HS-27A (cell line): ENCODE measurements at places on chromosomes 2 and 18.

GRCh38 chr18:63099091-63099840 is 220.3 kb downstream of the BCL2 start:
- DNase-seq, result no peak

DNA sequence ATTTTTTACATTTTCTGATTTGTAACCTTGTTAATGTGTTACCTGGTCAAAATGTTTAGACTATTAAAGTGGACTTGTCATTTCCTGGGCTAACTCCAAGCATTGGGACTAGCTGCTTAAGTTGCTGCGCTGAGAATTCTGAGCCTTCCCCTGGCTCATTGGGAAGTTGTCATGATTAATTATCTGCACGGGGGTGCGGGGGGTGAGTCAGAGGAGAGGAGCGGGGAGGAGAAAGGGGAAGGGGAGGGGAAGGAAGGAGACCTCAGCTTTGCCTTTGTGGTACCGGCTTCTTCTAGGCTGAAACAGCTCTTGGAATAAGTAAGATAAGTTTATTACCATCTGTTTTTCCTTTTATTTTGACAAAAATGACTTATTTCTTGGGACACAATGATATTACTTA is 52.9 kb upstream of the APCDD1 start:
- no peak for DNase-seq

DNA sequence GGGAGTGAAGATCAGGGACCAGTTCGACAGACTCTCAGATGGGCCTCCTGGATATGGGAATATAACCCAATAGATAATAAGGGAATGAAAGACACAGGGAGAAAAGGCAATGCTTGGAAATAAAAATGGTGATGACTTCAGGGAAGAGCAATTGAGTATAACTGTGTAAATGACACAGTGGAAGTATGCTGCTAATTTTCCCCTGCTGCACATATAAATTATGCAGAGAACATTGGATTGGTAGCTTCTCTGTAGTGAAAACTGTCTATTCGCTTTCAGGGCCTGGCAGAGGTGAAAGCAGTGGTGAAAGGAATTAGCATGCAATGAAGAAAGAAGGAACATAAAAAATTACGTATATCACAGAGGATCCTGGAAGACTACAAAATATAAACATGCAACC is 398.2 kb upstream of the CDH2 start:
- DNase-seq, result no peak

- DNase-seq, result no peak
Observed at GRCh38 chr2:197028633-197029032, 102.1 kb upstream of the PGAP1 start.

DNA sequence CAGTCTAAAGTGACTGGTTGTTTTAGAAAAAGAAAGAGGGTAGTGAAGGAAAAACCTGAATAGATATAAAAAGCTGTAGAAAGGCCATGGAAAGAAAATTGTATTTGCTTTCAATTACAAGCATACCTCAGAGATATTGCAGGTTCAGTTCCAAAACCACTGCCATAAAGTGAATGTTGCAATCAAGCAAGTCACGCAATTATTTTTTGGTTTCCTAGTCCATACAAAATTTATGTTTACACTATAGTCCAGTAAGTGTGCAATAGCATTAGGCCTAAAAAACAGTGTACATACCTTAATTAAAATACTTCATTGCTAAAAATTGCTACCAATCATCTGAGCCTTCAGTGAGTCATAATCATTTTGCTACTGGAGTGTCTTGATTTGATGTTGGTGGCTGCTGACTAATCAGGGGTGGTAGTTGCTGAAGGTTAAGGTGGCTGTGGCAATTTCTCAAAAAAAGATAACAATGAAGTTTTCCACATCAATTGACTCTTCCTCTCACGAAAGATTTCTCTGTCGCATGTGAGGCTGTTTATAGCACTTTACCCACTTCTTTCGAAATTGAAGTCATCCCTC is 2003.8 kb upstream of the PIK3C3 start:
- DNase-seq, result no peak

DNA sequence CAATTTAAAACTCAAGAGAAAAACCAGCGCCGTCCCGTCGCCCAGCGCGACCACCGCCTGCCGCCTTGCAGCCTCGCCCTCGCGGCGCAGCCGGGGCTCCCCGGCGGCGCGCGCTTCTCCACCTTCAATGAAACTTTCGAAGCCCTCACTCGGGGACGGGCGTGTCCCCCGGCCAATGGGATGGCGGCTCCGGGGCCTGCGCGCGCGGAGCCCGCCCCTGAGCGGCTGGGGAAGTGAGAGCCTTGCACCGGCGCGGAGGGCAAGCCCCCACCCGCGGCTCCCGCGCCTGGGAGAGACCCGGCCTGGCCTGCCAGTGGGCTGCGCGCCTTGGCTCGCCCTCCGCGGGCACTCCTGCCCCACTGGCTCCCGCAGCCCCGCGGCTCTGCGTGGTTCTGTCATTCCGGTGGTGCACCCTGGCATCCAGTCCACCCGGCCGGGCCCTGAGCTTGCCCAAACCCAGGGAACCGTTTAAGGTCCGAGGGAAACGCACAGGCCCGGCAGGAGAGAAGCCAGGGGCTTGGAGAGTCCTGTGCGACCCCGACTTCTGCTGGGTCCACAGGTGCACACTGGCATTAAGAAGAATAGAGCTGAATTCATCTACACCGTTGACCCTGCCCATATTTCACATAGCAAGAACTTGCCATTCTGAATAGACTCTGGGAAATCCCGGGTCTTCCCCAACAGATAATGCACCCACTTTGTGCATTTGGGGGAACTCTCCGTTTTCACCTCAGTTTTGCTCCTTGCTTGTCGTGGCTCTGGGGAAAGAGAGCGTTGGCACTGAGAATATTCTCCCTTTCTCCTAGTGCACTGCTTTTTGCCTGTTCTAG is at the start of gene PIEZO2:
Gene PIEZO2 (minus strand): TSS at position 129 of the 830 bp plus-strand sequence. CDS start 981 bp downstream, outside the sequence.
- DNase-seq, result no peak

- no peak for DNase-seq
Observed at GRCh38 chr2:36710858-36711515, 14.5 kb downstream of the VIT start.

GRCh38 chr18:10785798-10786197 is 260.0 kb downstream of the NAPG start:
- DNase-seq, result no peak

DNA sequence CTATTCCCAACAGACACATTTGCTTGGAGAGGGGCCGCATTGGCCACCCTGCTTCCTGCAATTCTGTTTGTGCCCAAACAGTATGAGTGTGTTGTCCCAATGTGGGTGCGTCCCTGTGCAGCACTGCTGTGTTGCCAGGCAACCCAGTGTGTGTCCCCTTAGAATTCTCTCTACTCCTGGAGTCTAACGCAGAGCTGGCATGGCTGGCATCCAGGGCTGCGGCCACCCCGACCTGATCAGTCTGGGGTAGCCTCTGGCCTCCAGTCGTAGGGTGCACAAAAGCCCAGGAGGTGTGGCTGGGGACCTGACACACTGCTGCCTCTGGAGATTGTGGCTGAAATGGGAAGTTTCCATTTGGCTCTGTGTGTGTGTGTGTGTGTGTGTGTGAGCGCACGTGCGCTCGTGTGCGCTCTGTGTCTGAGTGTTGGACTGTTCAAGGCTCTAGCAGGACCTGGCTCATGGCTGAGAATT is 48.0 kb downstream of the TEX44 start:
- DNase-seq, result no peak

DNA sequence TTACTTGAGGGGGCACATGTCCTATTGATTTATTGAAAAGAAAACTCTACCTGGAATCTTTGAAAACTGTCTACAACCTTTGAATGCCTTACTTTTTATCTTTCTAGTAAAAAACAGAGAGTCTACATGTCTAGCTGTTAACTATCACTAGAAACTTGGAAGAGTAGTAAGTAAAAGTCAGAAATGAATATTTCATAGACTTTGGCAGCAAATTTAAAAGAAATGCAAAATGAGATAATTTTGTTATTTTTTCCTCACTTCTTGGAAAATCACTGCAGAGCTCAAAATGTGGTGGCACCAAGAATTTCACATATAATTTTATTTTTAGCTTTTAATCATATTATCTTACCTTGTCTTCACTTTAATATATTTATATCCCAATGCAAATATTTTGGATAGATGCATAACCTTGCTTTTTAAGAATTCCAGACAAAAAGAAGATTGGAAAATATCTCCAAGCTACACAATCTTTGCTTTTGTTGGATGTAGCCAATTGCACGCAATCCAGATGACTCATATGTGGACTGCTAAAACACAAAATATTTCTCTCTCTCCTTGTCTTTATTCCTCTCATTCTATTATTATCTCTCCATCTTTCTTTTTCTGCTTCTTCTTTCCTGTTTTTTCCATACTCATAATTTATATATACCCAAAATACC is 92.2 kb upstream of the DSEL start:
- DNase-seq, result no peak

GRCh38 chr2:96909611-96910021 is 39.7 kb upstream of the SEMA4C start:
- no peak for DNase-seq

- DNase-seq, result no peak
Observed at GRCh38 chr2:32357318-32358110, 691 bp downstream of the BIRC6 start.

- DNase-seq, result no peak
Observed at GRCh38 chr2:14303366-14304115, 329.0 kb upstream of the LRATD1 start.

DNA sequence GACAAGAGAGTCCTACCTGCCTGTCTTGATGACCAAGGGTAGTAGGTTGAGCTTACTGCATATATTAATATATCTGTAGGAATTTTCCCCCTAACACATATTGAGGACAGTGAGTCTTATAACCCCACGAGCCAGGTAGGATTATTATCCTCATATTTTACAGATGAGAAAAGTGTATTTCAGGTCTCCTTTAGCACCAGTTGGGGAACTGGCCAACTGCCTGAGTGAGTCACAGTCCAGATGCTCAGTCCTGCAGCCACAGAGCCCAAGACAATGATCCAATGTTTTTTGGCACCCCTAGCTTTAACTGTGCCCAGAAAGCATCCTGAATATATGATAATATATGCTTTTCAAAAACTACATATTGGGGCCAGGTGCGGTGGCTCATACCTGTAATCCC is 30.8 kb upstream of the GLS start:
- no peak for DNase-seq

DNA sequence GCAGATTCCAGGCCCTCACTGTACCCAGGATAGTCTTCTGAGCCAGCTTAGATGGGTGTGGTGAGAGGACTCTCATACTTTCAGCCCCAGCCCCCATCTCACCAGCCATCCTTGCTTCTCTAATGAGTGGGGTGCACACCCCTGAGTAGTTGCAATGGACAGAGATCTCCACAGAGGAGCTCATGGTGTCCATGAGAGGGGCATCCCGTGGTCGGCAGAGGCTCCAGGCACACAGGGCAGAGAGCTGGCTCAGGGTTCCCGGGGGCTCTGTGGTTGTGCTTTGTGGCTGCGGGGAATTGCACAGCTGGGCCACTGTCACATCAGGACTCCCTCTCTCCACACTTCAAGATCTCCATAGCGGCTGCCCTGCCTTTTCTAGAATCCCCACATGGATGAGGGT is 226.0 kb upstream of the PXDN start:
- DNase-seq, result no peak

DNA sequence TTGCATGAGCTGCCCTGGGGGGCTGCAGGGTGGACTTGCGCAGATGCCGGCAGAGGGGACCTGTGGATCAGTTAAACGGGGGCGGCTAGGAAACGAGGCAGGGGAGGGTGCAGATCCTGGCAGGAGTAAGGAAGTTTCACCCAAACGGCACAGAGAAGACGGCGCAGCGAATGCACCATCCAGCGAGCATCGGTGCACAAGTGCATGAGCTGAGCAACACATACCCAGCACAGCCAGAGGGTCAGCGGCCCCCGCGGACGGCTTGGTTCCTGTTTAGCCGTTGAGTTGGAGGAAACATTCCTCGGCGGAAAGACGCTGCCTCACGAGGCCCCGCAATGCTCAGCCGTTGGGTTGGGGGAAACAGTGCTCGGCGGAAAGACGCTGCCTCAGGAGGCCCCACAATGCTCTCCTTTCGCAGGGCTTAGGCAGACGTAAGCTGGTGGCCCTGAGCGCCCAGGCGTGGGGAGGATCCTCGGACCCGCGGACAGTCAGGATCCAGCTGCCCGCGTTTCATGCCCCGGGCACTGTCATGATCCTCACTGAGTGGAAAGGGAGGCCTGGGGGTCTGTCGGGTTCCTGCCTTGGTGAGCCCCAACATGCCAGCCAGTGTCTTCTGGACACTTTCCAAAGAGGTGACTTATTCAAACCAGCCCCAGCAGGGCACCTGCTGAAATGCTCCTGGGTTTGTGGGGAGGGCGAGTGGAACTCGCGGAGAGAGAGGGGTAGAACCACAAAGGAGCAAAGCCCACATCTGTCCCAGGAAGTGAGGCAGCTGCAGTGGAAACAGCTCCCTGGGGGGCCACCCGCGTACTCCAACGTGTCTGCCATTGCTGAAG is 86.3 kb downstream of the NDUFA10 start:
- no peak for DNase-seq

GRCh38 chr2:70936165-70936978 is 672 bp downstream of the ATP6V1B1 start:
- no peak for DNase-seq

DNA sequence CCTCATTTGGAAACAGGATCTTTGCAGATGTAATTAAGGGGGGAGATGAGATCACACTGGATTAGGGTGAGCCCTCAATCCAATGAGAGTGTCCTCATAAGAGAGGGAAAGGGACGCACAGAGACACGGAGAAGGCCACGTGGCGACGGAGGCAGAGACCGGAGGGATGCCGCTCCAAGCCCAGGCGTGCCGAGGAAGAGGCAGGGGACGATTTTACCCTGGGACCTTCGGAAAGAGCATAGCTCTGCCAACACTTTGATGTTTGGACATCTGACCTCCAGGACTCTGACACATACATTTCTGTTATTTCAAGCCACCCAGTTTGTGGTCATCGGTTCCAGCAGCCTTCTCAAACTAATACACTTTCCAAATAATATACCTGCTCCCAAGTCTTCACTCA is 84.4 kb upstream of the ZCCHC2 start:
- no peak for DNase-seq

GRCh38 chr2:27008678-27009077 is 24.1 kb upstream of the TMEM214 start:
- DNase-seq, result no peak

DNA sequence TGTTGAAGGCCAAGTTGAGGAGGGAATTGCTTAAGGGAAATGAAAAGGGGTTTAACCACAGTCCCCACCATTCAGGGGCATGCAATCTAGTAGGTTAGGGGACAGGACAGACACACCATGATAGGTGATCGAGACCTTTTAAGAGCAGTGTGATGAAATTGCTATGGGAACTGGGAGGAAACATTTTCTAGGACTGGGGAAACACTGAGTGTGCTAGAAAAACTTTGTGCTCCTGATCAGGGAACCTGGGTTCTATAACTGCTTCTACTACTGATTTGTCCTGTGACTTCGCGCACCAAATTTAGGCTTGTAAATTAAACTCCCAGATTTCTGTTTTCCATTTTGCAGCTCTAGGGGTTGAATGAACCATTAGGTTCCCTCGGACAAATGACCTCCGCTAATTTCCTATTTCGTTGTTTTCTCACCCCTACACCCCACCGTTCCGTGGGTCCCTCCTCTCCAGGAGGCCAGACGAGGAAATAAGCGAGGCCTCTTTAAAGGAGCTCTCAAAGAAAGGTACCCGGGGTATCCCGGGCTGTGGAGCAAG is 371 bp upstream of the LCLAT1 start:
- no peak for DNase-seq

GRCh38 chr2:46276642-46277041 is 20.6 kb upstream of the EPAS1 start:
- DNase-seq, result no peak

GRCh38 chr2:118374974-118375755 is 286.9 kb downstream of the INSIG2 start:
- DNase-seq, result no peak
